ENCODE measurements at places on chromosomes 5 and 9. TPM values are rescaled to one million over a fixed set of nuclear protein-coding genes. Genes with fewer than 3 reads are reported as not detected.
A peak's percentile ranks its signal among the peaks of the same experiment; 100 is the strongest.

Gene MCC
- total RNA-seq: 5.1 TPM

Gene GABBR2
- total RNA-seq: 13.4 TPM

Gene GFI1B
- total RNA-seq: not detected

Gene LPAR1
- total RNA-seq: 48.5 TPM

Gene ECM2
- 15.2 TPM for total RNA-seq

Gene LRRC70
- total RNA-seq: 15.3 TPM

Gene OR2S2
- not detected for total RNA-seq

Gene RNF224
- not detected for total RNA-seq

Gene LECT2
- total RNA-seq: not detected

DNA sequence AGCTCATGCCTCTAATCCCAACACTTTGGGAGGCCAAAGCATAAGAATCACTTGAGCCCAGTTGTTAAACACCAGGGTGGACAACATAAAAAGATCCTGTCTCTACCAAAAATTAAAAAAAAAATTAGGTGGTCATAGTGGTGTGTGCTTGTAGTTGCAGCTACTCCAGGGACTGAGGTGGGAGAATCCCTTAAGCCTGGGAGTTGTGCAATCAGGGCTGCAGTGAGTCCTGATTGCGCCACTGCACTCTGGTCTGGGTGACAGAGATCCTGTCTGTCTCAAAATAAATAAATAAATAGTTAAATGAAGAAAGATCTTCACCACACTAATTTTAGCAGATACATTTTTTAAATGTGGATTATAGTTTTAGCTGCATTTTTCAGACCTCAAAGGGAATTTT lies 433.2 kb downstream of the MAT2B start:
- no peaks in the 10 kb centered on the region for H3K4me1 ChIP-seq
- H3K36me3 ChIP-seq: no peaks in the 10 kb centered on the region
- H3K4me3 ChIP-seq: no peak overlapping the region
- no peaks in the 10 kb centered on the region for H3K27me3 ChIP-seq

- no peak for DNase-seq
- peaks cover 19% of the 10 kb centered on the region for H3K4me1 ChIP-seq
- no peak overlapping the region for H3K27ac ChIP-seq
- H3K4me3 ChIP-seq: no peak overlapping the region
Observed at GRCh38 chr5:110752953-110753352, 14.1 kb downstream of the SLC25A46 start.

DNA sequence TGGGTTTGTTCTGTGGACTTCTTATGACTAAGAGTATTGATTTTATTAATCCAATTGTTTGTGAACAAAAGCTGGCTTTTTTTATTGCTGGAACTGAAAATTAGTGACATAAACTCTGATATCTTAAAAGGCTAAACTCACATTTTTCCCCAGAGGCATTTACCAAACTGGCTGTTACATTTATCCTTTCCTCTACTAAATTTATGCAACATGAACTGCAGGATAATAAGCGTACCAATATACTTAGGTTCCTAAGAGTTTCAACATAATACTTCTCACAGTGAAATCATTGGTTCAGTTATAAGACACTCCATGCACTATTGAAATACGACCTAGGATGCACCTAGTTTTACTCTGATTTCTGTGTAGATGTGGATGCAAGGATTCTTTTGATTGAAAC lies 560.8 kb upstream of the WWC1 start:
- H3K27ac ChIP-seq: no peak overlapping the region
- H3K4me1 ChIP-seq: peaks cover 15% of the 10 kb centered on the region
- H3K36me3 ChIP-seq: no peaks in the 10 kb centered on the region
- DNase-seq: no peak
- H3K27me3 ChIP-seq: no peaks in the 10 kb centered on the region

DNA sequence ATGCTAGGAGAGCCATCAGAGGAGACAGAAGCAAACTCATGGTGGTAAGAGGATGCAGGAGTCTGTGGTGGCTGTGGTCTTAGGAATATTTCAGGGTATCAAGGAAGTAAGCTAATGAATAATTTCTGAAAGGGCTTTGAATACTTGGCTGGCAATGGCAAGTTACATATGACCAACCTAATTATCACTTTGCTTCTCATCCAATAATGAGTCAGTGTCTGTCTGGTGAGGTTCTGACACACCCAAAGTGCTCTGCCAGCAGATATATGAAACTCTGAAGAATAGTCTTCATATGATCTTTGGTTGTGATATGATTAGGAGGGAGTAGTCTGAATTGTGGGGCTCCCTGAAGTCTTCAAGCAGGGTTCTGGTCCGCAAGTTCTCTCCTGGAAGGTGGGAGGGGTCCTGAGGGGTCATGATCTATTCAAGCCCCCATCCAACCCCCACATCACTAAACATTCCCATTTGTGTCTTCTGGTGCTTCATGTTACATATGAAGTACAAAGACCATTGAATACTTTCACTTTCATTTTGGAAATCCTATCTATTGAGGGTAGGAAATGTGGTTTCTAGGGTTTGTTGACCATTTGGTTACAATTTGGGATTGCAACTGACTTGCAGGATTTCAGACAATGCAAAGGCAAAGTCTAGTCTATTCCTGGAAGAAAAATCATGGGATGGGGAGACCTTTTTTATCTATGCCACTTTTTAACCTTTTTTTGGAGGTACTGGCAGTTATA lies 199.9 kb upstream of the CDKN2B start:
- no peaks in the 10 kb centered on the region for H3K27me3 ChIP-seq
- H3K27ac ChIP-seq: no peak overlapping the region
- H3K36me3 ChIP-seq: no peaks in the 10 kb centered on the region

DNA sequence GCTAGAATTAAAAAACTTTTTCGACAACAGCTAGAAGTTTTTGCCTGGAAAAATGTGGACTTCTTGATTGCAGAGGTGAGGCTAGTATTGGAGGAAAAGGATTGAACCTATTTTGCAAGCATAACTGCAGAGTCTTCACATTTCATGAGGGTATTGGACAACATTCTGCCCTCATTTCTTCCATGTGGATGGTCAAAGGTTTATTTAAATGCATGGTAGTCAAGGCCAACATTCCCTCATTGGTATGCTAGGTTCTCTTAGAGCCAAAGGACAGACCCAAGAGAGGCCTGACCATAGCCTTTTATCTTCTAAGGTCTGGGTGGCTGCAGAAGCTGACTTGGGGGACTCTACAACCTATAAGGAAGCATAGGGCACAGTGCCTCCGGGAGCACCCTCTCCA lies 11.2 kb downstream of the BHMT2 start:
- H3K4me1 ChIP-seq: no peaks in the 10 kb centered on the region
- H3K4me3 ChIP-seq: no peak overlapping the region
- DNase-seq: no peak
- H3K27ac ChIP-seq: no peak overlapping the region
- no peaks in the 10 kb centered on the region for H3K36me3 ChIP-seq

GRCh38 chr5:174310243-174310642 lies 264.7 kb downstream of the NSG2 start:
- no peak for DNase-seq
- no peak overlapping the region for H3K4me3 ChIP-seq
- peaks cover 8% of the 10 kb centered on the region for H3K4me1 ChIP-seq
- H3K27ac ChIP-seq: no peak overlapping the region
- H3K27me3 ChIP-seq: peaks cover 3% of the 10 kb centered on the region

DNA sequence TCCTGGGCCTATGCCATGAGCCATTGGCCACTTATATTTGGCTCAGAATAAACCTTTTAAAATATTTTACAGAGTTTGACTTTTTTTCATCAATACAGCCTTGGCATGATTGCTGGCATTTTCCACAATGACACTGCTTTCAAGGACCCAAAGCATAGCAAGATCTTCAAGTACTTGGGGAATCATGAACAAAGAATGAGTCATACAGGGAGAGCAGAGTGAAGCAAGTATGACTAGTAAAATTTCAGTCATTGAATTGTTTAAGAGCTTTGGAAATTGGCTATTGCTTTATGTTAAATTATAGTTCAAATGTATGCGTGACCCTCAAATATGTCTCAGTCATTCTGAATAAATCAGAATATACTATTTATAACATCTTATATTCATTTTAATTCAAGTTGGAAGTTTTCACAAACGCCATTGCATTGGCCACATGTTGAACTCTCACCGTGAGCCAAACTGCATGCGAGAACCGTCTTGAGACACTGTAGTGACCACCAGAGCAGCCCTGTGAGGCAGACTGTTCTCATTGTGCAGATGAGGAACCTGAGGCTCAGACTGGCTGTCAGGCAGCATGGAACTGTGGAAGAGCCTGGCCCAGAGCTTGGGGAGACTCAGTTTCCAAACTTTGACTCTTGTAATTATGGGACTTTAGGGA lies 52.9 kb downstream of the GDNF start:
- no peak overlapping the region for H3K4me3 ChIP-seq
- H3K36me3 ChIP-seq: no peaks in the 10 kb centered on the region
- no peak for DNase-seq
- H3K27me3 ChIP-seq: no peaks in the 10 kb centered on the region

- H3K4me1 ChIP-seq: no peaks in the 10 kb centered on the region
- no peaks in the 10 kb centered on the region for H3K27me3 ChIP-seq
- no peak for DNase-seq
- no peaks in the 10 kb centered on the region for H3K36me3 ChIP-seq
- no peak overlapping the region for H3K27ac ChIP-seq
Observed at GRCh38 chr5:57750891-57751290, 268.3 kb upstream of the ACTBL2 start.

GRCh38 chr5:75694781-75695180 lies 22.5 kb downstream of the POC5 start:
- no peak overlapping the region for H3K4me3 ChIP-seq
- no peaks in the 10 kb centered on the region for H3K4me1 ChIP-seq
- no peak for DNase-seq

- H3K4me1 ChIP-seq: no peaks in the 10 kb centered on the region
- no peak for DNase-seq
Observed at GRCh38 chr9:31697956-31698355, 686.5 kb upstream of the ACO1 start.

DNA sequence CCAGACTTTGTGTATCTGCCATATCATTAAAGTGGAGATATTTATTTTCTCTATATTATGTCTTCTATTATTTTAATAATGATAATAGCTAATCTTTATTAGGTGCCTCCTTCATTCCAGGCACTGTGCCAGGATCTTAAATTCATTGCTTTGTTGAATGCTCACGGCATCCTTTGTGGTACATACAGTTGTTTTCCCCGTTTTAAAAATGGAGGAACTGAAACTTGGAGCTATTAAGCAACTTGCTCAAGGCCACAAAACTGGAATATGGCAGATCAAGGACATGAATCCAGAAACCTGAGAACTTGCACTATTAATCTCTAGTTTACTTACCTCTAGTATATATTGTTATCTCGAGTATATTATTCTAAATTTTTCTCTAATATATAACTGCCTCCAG lies 41.5 kb upstream of the PPP3R2 start:
- H3K4me3 ChIP-seq: no peak overlapping the region
- DNase-seq: no peak
- no peaks in the 10 kb centered on the region for H3K4me1 ChIP-seq
- no peaks in the 10 kb centered on the region for H3K36me3 ChIP-seq

- no peak overlapping the region for H3K27ac ChIP-seq
- H3K36me3 ChIP-seq: peaks cover 31% of the 10 kb centered on the region
- H3K27me3 ChIP-seq: no peaks in the 10 kb centered on the region
- peaks cover 48% of the 10 kb centered on the region for H3K4me1 ChIP-seq
- H3K4me3 ChIP-seq: no peak overlapping the region
Observed at GRCh38 chr5:132488590-132488989, 2.0 kb downstream of the IRF1 start.

GRCh38 chr5:52794519-52794918 lies 6.8 kb downstream of the ITGA1 start:
- peaks cover 26% of the 10 kb centered on the region for H3K4me1 ChIP-seq
- no peaks in the 10 kb centered on the region for H3K27me3 ChIP-seq
- DNase-seq: peak; percentile 14
- peak overlapping the region; percentile 53 for H3K27ac ChIP-seq

DNA sequence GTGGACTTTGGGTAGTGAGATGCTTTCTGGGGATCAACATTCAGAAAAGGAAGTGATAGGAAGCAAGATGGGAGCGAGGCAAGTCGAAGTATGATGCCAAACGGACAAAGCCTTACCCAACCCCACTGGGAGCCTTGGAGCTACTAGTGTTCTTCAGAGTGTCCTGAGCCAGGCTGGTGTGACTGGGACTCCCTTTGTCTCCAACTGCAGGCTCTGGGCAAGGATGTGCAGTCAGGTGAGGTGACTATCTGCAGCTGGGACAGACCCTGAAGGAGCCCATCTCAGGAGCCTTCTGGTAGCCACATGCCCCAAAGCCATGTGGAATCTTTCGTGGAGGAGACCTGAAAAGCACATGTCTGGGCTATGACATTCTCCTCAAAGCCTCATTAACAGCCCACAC lies 360.6 kb downstream of the MTRR start:
- no peaks in the 10 kb centered on the region for H3K4me1 ChIP-seq
- no peak overlapping the region for H3K4me3 ChIP-seq
- no peak overlapping the region for H3K27ac ChIP-seq
- H3K27me3 ChIP-seq: no peaks in the 10 kb centered on the region

DNA sequence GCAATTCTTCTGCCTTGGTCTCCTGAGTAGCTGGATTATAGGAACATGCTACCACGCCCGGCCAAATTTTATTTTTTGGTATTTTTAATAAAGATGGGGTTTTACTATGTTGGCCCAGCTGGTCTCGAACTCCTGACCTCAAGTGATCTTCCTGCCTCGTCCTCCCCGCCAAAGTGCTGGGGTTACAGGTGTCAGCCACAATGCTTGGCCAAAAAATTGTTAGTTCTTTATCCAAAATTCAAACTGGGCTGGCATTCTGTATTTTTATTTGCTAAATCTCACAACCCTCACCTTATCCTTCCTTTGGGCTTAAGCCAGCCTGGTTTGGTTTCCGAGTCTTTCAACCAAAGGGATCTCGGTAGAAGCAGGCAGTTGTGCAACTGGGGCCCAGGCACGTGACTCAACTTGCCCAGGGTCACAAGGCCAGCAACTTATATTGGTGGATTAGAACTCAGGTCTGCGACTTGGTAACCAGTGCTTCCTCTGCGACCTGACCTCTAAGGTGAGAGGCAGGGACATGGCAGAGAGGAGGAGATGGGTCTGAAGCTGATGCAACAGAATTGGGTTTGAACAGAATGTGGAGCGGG lies 26.5 kb upstream of the BOD1 start:
- peaks cover 37% of the 10 kb centered on the region for H3K4me1 ChIP-seq
- no peak overlapping the region for H3K27ac ChIP-seq
- no peaks in the 10 kb centered on the region for H3K27me3 ChIP-seq
- no peak overlapping the region for H3K4me3 ChIP-seq
- no peaks in the 10 kb centered on the region for H3K36me3 ChIP-seq

- DNase-seq: no peak
- no peaks in the 10 kb centered on the region for H3K36me3 ChIP-seq
- H3K4me3 ChIP-seq: no peak overlapping the region
- no peaks in the 10 kb centered on the region for H3K27me3 ChIP-seq
- H3K4me1 ChIP-seq: no peaks in the 10 kb centered on the region
- H3K27ac ChIP-seq: no peak overlapping the region
Observed at GRCh38 chr5:82526540-82526939, 248.4 kb upstream of the RPS23 start.

GRCh38 chr5:32692036-32692746 lies 18.9 kb upstream of the NPR3 start:
- H3K4me1 ChIP-seq: peaks cover 5% of the 10 kb centered on the region
- DNase-seq: no peak
- no peaks in the 10 kb centered on the region for H3K36me3 ChIP-seq
- no peak overlapping the region for H3K4me3 ChIP-seq
- no peaks in the 10 kb centered on the region for H3K27me3 ChIP-seq

GRCh38 chr5:147554261-147554817 lies 44.5 kb upstream of the DPYSL3 start:
- H3K36me3 ChIP-seq: no peaks in the 10 kb centered on the region
- DNase-seq: no peak
- peaks cover 28% of the 10 kb centered on the region for H3K4me1 ChIP-seq
- H3K27me3 ChIP-seq: no peaks in the 10 kb centered on the region
- no peak overlapping the region for H3K4me3 ChIP-seq

Data from thyroid gland (tissue), 4 donors.